ENCODE measurements at places on chromosomes 2 and 18.

DNA sequence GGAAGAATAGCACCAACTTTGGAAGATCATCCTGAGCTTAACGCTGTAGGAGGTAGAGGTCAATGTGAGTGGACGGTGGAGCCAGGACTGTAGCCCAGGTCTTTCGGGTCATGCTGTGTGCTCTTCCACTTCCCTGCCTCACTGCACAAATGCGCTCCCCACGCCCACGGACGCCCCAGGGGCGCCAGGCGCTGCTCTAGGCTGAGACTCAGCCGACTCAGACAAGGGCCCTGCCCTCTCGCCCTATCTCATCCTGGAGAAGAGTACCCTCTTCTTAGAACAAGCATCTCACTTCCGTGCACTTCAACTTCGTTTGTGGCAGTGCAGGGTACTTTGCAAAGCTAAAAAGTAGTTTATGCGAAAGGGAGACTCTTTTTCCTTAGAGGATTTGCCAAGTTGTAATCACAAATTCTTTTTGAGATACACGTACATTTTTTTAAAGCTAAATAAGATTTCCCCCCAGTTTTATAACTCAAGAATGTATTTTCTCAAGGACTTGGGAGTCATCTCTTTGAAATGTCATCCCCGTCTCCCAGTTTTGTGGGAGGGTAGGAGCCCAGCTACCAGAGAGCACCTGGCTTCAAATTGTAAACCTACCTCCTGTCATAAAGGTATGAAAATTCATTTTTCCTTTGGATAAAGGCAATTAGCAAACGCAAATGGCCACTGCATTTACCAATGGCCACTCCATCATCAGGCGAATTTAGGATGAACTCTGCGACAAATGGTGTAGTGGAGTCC is 1.2 kb upstream of the PRELID3A start:
- DNase-seq, result no peak

- DNase-seq, result no peak
Measured at GRCh38 chr2:112579241-112579640, 5.2 kb upstream of the CHCHD5 start.

- DNase-seq, result no peak
Measured at GRCh38 chr18:58552896-58553295, 76.0 kb downstream of the ALPK2 start.

GRCh38 chr2:217798743-217799562 is 203.8 kb downstream of the TNS1 start:
- DNase-seq, result no peak

GRCh38 chr2:240324312-240325015 is 111.0 kb upstream of the GPC1 start:
- no peak for DNase-seq

DNA sequence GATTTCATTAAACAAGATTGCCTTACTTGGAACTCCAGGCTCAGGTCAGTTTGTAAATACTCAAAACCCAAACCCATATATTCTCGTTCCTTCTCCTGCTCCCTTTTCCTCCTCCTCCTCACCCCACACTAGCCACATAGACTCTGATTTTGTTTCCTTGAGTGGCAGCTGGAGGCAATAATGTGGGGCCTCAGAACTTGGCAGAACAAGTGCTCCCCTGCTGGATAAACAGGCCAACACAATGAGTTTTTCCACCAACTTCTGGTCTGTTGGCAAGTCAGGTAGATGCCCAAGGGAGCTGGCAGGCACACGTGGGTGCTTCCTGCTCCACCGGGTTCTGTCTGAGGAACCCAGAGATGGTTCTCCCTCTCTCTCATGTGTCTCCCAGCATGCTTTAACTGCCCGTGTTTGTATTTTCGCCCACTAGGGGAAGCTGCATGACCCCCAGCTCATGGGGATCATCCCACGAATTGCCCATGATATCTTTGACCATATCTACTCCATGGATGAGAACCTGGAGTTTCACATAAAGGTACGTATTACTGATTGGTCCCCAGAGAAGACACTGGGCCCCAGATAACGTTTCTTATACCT is 61.9 kb downstream of the KIF5C start:
- DNase-seq, result no peak

DNA sequence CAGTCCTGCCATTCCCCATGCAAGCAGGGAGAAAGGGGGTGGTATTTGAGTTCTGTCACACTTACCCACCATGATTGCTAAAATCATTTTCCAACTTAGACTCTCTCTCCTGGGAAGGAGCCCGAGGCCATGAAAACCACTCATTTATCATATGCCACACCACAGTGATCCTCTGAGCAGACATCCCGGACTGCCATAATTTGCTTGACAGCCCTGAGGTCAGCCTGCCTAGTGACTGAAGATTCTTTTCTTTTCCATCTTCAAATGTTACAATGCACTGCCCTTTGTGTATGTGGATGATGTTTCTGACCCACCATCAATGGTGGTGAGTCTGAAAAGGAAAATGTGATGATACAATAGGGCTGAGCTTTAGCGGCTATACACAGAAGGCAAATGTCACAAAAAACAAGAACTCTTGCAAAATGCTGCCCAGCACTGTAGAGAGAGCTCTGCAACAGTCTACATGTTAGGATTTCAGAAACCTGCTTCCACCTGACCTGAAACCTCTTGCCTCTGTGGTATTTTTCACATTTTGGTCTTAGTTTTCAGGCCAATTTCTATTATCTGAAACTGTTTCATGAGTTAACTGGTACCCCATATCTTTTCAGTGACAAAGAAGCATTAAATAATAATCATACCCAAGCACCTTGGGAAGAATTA is 272.8 kb downstream of the ZNF385B start:
- DNase-seq, result no peak

DNA sequence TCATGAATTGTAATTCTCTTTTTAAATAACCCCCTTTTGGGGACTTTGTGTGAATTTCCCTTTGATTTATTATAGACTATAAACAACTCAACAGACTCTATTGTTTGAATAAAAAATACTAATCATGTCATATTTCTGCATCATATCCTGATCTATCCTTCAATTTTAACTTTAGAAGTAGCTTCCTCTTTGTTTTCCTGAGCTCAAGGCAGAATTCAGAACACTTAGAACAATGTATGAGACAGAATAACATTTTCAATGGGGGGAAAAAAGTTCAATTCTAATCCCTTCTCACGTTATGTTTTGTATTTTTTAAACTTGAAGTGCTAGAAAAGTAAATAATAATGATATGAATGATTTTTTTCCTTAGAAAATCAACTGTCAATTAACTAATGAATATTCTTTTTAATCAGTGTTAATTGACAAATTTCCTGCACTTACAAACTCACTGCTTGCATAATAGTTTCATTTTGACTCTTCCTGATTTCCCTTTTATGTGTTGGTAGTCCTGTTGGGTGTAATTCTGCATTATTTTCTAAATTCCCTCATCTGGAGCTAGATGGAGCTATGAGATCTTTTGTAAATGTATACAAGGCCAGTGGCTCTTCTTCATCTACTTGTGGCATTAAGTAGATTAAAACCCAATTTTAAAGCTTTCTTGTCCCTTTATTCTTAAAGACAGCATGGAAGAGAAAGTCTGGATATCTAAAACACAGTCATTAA is 326.1 kb downstream of the PARD3B start:
- no peak for DNase-seq

DNA sequence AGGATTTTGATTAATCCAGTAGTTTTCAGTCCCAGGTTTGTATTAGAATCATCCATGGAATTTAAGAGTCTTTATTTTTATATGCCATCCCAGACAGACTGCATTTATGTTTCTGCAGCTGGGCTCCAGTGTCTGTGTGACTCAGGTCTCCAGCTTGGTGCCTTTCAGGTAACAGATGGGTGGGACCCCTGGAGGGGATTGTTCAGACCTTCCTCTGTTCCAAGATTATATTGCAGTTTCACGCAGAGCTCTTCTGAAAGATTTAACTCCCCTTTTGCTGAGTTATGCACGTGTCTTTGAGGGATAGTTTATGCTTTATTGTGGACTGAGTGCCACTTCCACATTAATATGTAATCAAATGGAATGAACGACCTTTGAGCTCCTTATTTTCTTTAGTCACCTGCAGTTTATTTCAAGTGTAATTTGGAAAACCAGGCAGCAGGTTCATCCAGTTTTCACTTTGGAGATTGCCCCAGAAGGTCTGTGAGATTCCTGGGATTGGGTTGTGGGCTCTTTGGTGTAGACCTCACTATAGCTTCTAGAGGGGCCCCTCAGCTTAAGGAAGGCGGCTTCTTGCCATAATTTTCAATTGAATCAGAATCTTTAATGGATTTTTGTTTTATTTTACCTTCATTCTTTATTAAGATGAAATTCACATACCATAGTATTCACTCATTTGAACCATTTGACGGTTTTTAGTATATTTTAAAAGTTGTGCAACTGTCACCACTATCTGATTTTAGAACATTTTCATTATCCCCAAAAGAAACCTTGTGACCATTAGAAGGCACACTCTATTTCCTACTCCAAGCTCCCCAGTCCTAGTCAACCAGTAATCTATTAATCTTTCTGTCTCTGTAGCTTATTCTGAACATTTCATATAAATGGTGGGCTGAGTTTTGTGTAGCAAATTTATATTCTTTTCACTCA is 135.0 kb downstream of the WDSUB1 start:
- DNase-seq, result no peak

GRCh38 chr2:238479847-238480246 is 53.1 kb downstream of the ASB1 start:
- DNase-seq, result no peak

- no peak for DNase-seq
Measured at GRCh38 chr2:172489681-172490080, 62.3 kb downstream of the ITGA6 start.

DNA sequence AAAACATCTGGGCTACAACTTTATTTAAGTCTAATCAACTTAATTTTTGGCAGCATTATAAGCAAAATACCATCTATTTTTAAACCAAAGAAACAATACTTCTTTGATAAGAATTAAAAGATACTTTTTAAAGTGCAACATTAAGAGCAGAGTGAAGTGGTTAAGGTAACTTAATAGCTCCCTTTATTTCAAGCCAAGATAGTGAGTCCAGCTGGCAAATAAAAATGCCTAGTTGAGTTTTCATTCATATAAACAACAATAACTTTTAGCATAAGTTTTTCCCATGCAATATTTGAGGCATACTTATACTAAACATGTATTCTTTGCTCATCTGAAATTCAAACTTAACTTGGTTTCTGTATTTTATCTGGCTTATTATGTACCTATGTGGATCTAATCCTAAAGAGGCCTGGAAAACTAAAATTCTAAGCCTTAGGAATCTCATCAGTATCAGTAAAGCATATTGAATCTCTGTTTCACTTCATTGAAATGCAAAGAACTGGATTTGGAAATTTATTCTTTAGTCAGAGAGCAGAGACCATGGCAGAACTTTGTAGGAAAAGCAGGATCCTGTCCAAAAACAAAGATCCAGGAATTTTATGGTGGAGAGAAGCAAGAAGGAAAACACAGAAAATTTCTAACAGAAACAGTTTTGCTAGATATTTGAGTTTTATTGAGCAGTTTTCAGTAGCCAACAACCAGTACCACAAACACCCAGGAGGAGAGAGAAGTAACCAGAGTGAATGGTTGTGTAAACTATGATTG is 95.9 kb downstream of the COL3A1 start:
- DNase-seq, result no peak

DNA sequence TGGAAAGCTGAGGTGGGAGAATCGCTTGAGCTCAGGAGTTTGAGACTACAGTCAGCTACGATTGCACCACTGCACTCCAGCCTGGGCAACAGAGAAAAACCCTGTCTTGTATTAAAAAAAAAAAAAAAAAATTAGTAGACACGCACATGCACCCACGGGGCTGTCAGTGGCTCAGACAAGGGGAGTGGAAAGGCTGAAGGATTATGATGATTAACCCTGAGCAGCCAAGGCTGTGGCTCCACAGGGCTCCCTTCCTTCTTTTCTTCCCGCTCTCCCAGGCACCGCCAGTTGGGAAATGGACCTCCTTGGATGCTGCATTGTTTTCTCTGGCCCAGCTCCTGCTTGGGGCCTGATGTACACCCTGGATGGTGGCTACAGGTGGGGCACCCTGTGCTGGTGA is 49.0 kb upstream of the RAB6C start:
- DNase-seq, result no peak

DNA sequence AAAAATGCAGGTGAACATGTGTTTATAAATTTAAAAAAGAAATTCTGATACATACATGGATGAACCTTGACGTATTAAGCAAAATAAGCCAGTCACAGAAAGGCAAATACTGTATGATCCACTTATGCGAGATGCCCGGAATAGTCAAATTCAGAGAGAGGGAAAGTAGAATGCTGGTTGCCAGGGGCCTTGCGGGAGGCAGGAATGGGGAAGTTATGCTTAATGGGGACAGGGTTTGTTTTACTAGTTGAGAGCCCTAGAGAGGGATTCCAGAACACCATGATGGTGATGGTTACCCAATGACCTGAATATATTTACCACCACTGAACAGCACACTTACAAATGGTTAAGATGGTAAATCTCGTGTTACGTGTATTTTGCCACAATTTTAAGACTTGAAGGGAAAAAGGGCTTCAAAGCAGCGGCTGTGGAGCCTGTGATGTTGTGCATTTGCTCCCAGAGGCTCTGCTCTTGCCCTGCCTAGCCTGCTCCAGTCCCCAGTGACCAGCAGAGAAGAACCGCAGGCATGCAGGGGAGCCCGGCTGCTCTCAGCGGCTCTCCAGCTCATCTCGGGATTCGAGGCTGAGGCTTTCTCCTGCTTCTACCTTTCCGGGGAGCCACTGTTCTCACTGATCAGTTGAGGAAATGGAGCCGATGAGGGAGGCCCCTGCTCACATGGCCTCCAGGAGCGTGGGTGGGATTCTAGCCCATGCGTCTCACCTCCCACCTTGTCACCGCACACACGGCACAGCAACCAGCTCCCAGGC is 51.7 kb upstream of the TFCP2L1 start:
- DNase-seq, result no peak

- DNase-seq, result no peak
Measured at GRCh38 chr2:234003972-234004617, 46.4 kb upstream of the SPP2 start.

Measured in activated CD8-positive, alpha-beta T cell treated with anti-CD3 and anti-CD28 coated beads, Interleukin-2, amount 10 ng/mL, durations not matched to agents 7 days and 5 days (primary cell).